ENCODE measurements at places on chromosomes 12 and 14.

DNA sequence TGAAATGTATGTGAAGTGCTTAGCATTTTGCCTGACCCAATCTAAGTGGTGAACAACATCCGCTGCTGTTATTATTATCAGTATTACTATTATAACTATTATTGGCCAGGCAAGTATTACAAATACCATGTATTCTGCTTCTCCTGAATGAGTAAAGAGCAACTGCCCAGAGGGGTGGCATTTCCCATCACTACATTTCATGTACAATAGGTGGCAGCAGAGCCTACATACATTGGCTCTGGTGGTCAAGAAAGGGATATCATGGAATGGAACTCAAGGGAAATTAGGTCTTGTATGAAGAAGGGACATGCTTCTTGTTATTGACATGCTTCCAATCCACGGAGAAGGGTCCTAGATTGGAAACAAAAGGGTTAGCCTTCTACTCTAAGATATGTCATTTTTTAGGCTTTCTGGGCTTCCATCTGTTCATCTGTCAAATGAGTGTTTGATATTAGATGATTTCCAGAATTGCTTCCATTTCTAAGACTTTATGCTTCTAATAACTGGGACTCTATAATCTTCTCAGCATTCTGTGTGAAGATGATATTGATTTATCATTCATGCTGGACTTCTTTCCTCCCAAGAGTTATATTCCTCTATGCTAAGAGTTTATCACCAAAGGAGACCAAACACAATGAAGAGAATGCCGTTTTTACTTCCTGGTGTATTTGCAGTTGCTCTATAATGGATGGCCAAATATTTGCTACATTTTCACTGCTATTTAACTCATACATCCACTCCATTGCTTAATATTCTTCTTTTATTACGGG lies 239.1 kb downstream of the SSPN start:
- DNase-seq = no peak

- DNase-seq = no peak
These were observed 456.9 kb upstream of the TMEM132C start for GRCh38 chr12:127810041-127810440.

GRCh38 chr14:68462683-68463082 lies 330.2 kb downstream of the ZFP36L1 start:
- no peak for DNase-seq

GRCh38 chr14:86787717-86788116 lies 1205.3 kb downstream of the GALC start:
- no peak for DNase-seq

Data from KG1 (cell line).